ENCODE measurements at places on chromosomes 7 and 10.

DNA sequence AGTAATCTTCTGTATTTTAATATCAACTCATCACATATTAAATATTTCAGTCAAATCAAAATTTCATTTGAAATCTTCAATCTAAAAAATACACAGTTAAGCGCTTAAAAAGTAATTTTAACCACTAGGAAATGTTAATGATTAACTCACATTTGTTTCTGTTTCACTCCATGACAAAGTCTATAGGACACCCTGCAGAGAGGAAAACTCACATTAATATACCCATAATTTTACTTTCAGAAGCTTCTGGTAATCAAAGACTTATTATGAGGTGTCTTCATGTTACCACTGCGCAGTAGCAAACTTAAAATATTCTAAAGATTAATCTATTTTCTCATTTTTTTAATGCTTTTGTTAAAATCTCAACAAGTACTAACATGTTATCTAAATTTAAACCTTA, 41.0 kb upstream of the ZNF518A start:
- no peak for DNase-seq

GRCh38 chr7:1123715-1124114, 35.8 kb downstream of the GPER1 start:
- no peak for DNase-seq

DNA sequence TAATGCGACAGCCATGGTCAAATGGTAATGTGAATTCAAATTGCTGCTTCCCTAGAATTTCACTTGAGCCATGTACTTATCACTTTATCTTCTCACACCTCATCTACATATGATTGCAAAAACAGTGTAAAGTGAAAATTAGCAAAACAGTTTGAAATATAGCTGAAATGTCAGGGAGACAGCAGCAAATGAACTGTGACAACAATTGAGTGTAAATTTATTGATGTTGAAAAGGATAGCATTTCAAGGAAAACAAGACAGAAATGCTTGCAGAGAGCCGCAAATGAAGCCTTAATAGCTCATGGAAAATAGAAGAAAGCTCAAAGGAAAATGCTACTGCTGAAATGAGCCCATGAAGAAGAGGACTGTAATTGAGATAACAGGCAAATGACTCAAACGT, 516.2 kb upstream of the POT1 start:
- no peak for DNase-seq

GRCh38 chr10:92696606-92697383, 7.0 kb downstream of the HHEX start:
- DNase-seq: no peak

- no peak for DNase-seq
These were observed 22.2 kb upstream of the PRPF18 start for GRCh38 chr10:13564576-13564975.

- DNase-seq: no peak
These were observed 45.4 kb downstream of the CTTNBP2 start for GRCh38 chr7:117827862-117828261.

Measured in NCI-H2081 treated with DMSO at 0.1 percent for 48 hours (cell line).